ENCODE measurements at places on chromosomes 1 and 21.

DNA sequence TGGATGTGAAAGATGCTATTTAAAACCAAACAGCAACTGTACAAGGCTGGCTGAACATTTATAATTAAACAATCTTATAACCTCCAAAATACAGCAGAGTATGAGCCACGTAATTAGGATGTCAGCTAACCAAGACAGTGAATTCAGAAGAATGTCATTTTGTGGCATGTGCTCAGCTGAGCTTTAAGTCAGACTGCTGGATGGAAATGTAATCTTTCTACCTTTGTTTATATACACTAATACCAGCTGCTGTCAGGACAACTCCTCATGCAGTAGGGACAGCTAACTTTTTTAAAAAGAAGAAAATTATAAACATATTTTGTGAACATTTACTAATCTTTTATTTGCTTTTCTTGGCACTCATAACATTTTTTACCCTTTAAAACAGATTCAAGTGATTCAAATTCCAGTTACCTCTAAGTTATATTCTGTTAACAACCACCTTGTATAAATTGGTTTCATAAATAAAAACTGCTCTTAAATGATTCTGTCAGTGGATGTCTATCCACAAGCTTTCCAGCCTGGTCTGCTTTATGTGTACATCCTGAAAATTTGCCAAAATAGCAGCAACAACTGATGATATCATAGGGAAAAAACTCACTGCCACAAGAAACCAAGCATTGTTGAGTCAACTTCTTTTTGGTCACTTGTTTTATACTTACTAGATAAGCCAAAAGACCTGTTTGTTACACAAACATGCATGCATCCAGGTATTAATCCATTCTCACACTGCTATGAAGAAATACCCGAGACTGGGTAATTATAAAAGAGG, 36.1 kb downstream of the DPH5 start:
- DNase-seq = no peak

DNA sequence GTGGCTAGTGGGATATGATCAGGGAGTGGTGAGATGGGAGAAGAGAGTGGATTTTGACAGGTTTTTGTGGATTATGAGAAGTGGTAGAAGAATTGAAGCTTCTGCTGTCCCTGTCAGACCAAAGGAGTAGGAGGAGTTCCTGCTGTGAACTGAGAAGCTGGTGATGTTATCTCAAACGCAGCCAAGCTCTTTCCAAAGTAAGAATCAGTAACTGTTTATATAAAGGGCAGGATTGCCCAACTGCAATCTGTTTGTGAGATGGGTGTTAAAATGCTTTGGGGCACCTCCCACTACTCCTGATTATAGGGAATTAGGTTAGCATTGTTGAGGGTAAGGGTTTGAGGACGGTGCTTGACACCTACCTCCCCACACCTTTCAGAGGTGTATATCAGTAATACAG, 60.5 kb upstream of the USP25 start:
- no peak for DNase-seq

DNA sequence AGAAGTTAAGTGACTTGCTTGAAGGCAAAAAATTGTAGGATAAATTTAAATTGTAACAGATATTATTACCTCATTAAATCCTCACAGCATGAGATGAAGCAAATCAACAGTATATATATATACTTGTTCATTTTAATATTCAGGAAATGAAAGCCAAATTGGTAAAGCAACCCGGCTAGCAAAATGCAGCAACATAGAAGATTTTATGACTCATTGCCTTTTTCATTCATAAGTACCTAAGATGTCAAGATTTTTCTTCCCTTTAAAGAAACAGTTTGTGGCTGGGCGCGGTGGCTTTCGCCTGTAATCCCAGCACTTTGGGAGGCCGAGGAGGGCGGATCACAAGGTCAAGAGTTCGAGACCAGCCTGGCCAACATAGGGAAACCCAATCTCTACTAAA, 190.5 kb upstream of the NRIP1 start:
- no peak for DNase-seq

GRCh38 chr1:33863779-33864178, at the start of gene HMGB4:
TSS of gene HMGB4 (plus strand) at chr1:33864079. CDS start at chr1:33864192, 113 bp downstream.
- DNase-seq = no peak

DNA sequence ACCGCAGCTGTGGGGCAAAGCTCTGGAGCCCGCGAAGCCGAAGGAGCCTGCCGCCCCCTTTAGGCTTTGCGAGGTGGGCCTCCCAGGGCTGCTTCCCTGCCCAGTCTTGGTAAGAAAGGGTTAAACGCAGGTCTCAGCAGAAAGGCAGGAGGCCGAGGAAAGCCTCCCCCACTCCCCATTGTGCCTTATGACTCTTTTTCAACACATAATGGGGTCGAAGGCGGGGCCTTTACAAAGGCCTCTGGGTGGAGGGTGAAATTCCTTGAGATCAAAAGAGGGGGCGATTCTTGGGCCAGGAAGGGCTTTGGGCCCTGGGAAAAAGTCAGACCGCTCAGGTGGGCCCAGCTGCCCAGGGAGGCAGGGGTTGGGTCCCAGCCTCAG, 880 bp downstream of the ALPL start:
- DNase-seq = no peak

DNA sequence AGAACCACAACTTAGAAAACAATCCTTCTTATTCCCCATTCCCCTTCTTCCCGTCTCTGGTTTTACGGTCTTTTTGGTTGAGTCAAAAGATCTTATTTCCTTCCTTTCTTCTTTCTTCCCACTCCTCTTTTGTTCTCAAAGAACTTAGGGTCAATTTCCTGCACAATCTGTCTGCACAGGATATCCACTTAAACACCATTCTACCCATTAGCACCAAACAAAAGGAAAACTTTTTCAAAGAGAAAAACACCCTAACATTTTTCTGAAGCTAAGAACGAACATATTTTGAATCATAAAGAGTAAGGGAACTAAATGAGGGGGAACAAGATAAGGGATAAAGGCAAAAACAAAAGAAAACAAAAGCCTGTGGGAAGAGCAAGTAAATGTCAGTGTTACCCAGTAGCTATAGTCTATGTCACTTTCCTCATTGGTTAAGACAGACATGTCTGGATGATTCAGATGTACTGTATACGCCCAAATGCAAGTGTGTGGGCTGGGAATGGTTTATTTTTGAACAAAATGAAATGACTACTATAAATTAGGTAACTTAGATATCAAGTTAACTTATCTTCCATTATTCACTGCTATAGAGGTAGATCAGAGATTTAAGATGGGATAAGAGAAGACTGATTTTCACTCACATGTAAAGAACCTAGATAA, 59.9 kb downstream of the TOR3A start:
- peak; percentile 18 for DNase-seq

- DNase-seq = no peak
Measured at GRCh38 chr1:15472587-15472986, 3.3 kb upstream of the CELA2B start.

- DNase-seq = peak; percentile 39
Measured at GRCh38 chr1:119711804-119712341, at the start of gene PHGDH. TSS of gene PHGDH (plus strand) at chr1:119711934. CDS start at chr1:119712023, 89 bp downstream.

DNA sequence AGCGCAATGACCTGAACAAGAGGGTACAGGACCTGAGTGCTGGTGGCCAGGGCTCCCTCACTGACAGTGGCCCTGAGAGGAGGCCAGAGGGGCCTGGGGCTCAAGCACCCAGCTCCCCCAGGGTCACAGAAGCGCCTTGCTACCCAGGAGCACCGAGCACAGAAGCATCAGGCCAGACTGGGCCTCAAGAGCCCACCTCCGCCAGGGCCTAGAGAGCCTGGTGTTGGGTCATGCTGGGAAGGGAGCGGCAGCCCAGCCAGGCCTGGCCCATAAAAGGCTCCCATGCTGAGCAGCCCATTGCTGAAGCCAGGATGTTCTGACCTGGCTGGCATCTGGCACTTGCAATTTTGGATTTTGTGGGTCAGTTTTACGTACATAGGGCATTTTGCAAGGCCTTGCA, 5.4 kb upstream of the CCDC28B start:
- DNase-seq = no peak

DNA sequence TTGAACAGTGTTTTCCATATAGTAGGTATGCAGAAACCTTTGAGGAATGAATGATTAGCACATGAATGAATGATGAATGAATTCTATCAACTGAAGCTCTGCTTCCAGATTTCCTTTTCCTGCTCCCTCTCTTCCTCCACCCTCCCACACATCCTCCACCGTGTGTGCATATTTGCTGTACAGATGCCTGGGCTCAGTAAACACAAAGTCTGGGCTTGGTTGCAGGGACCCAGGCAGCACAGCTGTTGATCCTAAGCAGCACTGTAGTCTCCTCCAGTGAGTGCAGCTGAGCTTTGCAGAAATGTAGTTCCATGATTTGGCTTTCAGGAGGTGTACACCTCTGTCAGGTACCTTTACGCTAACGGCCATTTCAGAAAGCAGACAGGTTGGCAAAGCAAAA, 611.7 kb downstream of the NUF2 start:
- DNase-seq = no peak

GRCh38 chr1:230208619-230209261, 141.7 kb downstream of the GALNT2 start:
- DNase-seq = peak; percentile 22

DNA sequence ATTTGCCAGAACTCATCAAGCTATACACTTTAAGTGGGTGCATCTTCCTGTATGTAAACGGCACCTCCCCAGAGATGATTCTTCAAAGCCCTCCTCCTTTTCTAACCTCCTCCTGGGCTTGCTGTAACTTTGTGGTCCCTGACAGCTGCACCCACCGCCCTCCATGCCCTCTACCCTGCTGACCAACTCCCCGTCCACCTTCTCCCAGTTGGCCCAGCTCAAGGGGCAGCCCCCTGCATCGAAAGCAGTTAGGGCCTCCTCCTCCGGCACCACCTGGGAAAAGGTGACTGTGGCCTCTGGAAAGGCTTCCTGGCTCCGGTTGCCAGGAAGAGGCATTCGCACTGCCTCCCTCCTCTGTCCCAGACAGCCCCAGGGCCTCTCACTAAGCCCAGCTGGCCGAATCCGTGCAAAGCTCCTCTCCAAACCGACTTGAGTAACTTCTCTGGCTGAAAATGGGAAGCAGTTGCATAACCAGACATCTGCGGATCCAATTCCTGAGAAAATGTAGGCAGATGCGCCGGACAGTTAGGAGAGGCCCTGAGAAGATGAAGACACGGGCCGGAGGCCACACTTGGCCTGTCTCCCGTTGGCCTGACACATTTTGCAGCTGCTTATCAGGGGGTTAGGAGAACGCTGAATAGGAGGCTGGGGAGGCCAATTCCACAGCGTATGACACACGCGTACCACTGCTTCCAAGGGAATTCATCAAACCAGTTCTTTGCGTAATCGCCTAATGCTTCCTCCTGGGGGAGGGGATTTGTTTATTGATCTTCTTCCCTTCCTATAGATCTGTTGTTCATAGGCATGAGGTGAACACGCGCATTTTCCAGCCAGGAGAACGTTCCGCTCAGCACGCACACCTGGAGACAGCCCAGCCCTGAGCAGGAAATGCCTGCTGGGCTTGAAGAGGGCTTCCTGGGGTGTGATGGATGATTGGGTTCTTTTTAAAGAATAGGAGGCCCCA, 48.7 kb upstream of the COL6A2 start:
- DNase-seq = no peak

GRCh38 chr1:20174937-20175666, 10.8 kb upstream of the UBXN10 start:
- DNase-seq = no peak

GRCh38 chr1:234164098-234164709, 209.1 kb upstream of the COA6 start:
- DNase-seq = no peak

DNA sequence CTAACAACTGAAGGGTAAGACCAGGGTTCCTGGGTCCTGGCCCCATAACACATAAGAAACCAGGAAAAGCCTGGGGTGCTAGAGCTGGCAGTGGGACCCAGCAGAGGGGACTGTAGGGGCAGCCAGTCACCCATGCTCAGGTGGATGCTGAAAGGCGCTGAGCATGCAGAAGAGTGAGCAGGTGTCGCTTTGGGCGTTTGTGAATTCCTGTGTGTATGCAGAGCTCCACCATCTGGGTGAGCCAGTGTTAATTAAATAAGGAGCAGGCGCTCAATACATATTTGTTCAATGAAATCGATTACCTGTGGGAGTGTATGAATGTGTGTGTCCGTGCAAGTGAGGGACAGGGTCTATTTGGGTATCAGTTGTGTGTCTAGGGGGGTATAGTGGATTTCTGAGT, 499 bp downstream of the C1QA start:
- no peak for DNase-seq

DNA sequence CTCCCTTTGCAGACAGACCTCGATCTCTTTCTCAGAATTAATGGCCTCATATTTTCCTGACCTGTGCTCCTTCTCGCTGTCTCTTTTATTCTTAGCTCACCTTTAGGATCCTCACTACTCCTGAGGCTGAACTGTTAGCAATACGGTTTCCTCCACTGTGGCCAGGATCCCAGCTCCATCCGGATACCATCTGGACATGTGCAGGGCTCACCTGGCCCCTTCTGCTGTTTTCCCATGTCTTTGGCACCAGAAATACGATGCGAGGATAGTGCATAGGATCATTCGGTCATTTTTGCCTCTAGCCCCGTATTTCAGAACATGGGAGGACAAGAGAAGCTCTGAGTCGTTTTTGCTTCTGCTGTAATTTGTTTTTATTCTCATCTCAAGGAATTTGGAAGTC, 108.5 kb upstream of the KIF26B start:
- no peak for DNase-seq

DNA sequence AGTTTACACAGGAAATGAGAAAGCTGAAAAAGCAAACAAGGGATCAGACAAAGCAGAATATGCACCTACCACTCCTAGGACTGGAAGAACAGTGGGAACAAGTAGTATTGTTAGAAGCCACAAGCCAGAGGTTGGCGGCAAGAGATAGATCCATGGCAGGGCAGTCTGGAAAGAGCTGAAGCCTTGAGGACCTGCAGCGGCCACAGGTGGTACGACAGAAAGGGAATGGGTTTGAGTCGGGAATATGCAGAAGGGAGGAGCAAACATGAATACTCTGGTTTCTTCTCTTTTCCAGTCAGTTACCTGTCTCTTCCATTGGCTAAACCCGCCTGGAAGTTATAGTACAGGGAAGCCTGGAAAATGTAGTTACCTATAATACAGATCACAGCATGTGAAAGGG, 3.9 kb upstream of the PCNX2 start:
- no peak for DNase-seq

GRCh38 chr1:186999506-186999905, 170.8 kb downstream of the PLA2G4A start:
- DNase-seq = no peak

- no peak for DNase-seq
Measured at GRCh38 chr1:177959811-177960515, 9.9 kb downstream of the SEC16B start.

GRCh38 chr1:70324683-70325082, 29.8 kb downstream of the ANKRD13C start:
- DNase-seq = no peak

- DNase-seq = no peak
Measured at GRCh38 chr1:226846786-226847185, 23.6 kb upstream of the PSEN2 start.
